AG08395 (cell line): ENCODE measurements at places on chromosomes 1 and 21.

GRCh38 chr1:234842726-234843641 is 233.0 kb upstream of the IRF2BP2 start:
- DNase-seq = peak; percentile 26

- DNase-seq = peak; percentile 24
These were observed 153.3 kb upstream of the RUNX1 start for GRCh38 chr21:35202431-35202830.

DNA sequence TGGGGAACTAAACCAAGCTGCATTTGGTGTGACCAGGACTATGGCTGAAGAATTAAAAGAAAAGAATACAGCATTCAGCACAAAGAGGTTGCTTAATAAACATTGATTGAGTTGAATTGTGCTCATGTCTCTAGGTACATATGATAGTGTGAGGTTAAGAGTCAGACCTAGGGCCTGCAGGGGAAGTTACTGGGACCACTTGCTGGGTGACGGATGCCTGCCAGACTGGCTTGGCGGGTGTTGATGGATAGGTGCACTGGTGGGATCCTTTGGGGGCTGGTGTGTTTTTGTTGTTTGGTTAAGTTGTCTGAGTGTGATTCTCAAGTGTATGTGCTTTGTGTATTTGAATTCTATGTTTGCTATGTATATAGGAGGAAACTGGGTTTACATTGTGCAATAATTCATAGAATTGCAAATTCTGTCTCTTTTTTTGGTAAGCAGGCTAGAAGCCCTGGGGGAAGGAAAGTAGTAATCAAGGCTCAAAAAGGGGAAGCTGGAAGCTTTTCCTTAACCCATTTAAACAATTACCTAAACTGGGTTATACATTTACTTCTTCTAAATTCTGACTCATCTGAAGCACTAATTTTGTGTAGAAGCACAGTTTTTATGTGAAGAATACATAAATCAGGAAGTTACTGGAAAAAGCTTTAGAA is 1.8 kb downstream of the CD101 start:
- no peak for DNase-seq

- DNase-seq = no peak
These were observed 62.5 kb downstream of the PRKAB2 start for GRCh38 chr1:147109762-147110161.

DNA sequence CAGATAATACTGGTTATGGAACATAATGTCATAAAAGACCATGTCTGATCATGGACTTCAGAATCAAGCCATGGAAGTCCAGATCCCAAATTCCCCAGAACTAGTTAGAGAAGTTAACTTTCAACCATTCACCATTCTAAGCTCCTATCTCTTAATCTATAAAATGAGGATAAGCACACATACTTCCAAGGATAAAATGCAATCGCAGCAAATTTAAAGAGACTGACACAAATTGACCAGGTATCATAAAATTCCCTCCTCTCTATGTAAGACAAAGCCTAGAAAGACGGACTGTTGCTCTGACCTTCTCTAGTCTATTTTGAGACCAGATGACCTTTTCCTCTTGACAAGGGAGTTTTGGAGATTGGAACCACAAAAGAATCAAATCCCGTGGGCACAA is 426.7 kb downstream of the PLPP3 start:
- DNase-seq = no peak

- DNase-seq = no peak
These were observed 146.7 kb upstream of the NFIA start for GRCh38 chr1:60935599-60936110.

DNA sequence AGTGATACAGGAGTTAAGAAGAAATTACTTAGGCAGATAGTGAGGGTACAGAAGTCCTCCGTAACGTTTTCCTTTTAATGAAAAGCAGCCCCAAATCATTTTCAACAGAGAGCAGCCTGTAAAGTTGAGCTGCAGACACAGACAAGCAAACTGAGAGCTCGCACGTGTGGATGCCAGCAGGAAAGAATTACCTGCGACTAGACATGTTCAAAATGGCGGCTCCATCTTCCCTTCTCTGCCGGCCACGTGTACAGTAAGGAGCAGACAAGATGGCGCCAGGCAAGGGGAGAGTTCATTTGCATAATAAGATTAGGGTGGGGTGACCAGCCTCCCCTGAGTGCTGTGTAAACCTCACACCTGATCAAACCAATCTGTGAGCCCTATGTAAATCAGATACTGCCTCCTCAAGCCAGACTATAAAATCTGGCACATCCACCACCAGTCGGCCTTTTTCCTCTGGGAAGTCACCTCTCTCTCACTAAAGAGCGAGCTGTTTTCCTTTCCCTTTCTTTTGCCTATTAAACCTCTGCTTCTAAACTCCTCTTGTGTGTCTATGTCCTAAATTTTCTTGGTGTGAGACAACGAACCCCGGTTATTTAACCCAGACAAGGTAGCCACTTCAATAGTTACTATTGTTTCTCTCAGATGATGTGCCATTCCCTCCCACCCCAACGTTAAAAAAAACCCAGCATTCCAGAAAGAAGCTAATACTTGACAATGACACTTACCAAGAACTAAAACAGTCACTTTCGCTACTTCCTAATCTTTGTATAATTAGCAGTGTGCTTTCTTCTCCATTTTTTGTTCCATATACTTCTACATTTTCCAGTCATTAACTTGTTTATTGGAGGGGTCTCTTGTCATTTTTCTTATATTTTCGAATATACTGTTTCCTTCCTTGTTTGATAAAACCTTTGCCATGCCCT is 27.4 kb downstream of the DUSP10 start:
- no peak for DNase-seq

DNA sequence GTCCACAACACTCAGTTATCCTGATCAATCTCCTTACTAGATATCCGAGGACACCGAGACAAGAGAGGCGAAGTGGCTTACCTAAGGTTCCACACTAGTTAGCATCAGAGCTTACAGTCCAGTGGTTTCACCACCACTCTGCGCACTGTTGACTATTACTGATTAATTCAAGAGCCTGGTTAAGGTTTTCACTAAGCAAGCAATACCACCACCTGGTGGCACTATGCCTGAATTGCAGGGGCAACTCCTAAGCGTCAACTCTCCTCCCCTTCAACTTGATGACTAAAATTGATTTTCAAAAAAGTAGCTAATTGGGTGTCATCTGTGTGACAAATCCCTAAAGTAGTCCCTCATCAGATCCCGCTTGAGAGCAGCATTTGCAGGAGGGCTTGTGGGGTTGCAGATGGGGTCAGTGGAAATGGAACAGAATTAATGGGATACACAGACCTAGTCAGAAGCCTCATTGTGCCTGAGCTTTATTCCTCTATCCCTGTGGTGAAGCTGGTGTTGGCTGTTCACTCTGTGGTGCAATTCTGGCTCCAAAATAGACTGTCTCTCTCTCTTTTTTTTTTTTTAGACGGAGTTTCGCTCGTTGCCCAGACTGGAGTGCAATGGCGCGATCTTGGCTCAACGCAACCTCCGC is 9.1 kb downstream of the TTC22 start:
- DNase-seq = no peak

DNA sequence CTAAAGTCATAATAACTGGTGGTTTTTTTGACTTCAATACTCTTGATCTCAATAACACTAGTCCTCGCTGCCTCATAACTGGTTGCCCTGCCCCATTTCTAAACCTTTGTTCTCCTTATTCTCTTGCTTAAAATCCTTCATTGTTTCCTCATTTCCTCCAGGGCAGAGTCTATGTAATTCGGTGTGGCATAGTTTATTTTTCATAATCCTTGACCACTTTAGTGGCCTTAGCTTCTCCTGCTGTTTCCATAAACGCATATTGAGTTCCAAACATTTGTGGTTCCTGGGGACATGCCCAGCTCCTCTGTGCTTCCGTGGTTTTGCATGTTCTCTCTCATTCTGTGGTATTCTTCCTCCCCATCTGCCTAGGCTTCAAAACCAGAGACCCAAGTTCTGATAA is 19.0 kb upstream of the TLCD4 start:
- no peak for DNase-seq

GRCh38 chr1:66137235-66137634 is 344.5 kb downstream of the PDE4B start:
- DNase-seq = peak; percentile 21

- DNase-seq = no peak
These were observed 32.5 kb downstream of the LRRC3 start for GRCh38 chr21:44487831-44488230.

DNA sequence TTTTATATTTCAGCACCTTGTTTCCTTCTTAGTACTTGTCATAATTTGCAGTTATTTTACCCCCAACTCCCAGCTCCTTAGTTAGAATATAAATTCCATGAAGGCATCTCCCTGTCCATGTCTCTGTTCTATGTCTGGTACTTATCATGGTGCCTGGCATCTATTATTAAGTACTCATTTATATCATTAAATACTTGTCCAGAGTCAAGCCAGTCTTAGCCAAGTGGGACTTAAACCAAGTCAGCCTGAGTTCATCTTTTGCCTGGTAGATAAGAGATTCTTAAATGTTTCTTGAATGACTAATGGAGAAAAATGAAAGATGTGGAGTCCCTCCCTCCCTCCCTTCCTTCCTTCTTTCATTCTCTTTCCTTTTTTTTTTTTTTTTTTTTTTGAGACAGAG is 9.4 kb downstream of the SLC25A44 start:
- DNase-seq = peak; percentile 48

- no peak for DNase-seq
These were observed at the start of gene LCE3D for GRCh38 chr1:152580433-152580832. Gene LCE3D (minus strand): TSS chr1:152580516. CDS start chr1:152579936, 580 bp downstream.

GRCh38 chr1:226977643-226978431 is 37.7 kb downstream of the COQ8A start:
- no peak for DNase-seq

DNA sequence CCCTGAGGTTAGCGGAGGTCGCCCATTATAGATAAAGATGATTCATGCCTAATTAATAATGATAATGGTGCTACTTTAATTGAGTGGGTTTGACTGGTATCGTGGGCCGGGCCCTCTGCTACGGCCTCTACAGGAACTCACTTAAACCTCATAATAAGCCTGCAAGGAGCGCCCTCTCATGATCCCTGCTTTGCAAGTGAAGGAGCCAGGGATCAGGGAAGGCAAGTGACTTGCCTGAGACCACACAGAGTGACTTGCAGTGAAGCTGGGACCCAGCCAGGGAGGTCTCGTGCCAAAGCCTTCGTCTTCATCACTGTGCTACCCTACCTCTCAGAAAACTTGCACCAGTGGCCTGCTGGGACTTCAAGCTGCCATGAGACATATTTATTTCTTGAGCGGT is 166.3 kb upstream of the KLHDC7A start:
- DNase-seq = no peak

DNA sequence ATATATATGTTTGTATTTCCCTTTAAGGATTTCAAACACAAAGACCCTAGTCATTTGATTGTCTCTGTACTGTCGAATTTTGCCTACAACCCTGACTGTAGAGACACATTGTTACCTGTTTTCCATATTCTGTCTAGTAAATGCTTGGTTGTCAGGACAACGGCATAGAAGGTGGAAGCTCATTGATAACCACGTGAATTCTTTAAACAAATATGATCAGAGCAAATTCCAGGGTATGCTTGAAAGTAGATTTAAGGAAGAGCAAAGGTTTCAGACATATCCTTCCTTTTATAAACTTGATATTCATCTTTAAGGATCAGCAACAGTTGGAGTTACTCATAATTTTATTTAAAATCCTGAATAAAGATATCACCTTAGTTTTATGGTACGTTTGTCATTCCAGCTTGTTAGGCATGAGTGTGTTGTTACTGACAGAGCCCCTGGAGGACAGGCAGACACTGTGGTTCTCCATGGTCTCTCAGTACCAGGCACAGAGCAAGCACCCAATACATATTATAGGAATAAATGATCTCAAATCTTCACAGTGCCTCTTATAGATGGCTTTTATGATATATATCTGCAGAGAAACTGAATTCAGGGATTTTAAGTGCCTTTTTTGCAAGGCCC is 203.2 kb downstream of the FGGY start:
- DNase-seq = no peak

DNA sequence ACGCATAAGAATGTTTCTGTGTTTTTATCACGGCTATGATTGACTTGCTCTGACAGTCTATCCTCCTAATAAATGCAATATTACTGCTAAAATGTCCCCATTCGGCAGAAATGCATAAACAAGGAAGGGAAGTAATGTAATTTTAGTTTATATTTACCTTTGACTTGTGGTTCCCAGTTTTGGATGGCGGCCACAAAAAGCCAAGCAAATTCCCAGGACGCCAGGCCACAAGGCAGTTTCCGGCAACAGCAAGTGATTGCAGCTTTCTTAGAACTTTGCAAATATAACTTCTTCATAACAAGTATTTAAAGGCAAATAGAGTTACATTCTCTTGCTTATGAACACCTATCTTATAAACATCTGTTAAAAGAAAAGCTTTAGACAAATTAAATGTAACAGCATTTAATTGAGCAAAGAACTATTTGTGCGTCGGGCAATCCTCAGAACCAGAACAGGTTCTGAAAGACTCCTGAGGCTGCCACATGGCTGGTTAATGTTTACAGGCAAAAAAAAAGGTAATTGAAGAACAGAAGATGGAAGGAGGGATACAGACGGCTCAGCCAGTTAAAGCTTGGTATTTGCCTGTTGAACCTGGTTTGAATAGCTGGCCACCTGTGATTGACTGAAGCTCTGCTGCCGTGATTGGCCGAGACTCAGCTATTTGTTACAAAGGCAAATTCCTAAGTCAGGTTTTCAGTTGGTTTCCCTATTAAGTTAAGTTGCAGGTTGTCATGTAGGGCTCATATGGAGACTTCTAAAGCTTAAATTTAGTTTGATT is 80.8 kb downstream of the C21orf91 start:
- no peak for DNase-seq

DNA sequence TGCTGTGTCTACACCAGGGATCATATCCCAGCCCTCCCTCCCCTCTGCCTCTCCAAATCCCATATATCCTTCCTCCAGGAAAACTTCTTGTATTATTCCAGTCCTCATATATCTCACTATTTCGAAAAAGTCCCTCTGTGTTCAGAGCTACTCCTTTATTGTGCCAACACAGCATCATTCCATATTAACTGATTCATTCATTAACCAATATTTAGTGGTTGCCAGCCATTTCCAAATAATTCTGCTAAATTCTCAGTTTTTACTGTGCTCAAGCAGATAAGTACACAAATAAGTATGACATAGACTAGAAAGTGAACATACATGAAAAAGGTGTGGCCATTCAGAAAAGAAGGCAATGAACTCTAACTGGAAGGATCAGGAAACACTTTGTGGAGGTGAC is 241.6 kb upstream of the DUSP10 start:
- no peak for DNase-seq

GRCh38 chr1:235946571-235946981 is 79.9 kb upstream of the LYST start:
- DNase-seq = peak; percentile 27

GRCh38 chr1:101826416-101826815 is 170.3 kb downstream of the OLFM3 start:
- no peak for DNase-seq
